ENCODE measurements at places on chromosomes 13 and 19.

- no peak overlapping the region for H3K27ac ChIP-seq
- DNase-seq, result no peak
- H3K36me3 ChIP-seq, result no peaks in the 10 kb centered on the region
- H3K4me1 ChIP-seq, result no peaks in the 10 kb centered on the region
- no peaks in the 10 kb centered on the region for H3K27me3 ChIP-seq
Measured at GRCh38 chr13:37534181-37534580, 64.4 kb downstream of the POSTN start.

- no peak overlapping the region for H3K27ac ChIP-seq
- H3K27me3 ChIP-seq, result peaks cover 95% of the 10 kb centered on the region
- H3K4me1 ChIP-seq, result peaks cover 9% of the 10 kb centered on the region
- no peak for DNase-seq
- H3K36me3 ChIP-seq, result no peaks in the 10 kb centered on the region
Measured at GRCh38 chr13:78607409-78608251, 4.3 kb upstream of the POU4F1 start.

DNA sequence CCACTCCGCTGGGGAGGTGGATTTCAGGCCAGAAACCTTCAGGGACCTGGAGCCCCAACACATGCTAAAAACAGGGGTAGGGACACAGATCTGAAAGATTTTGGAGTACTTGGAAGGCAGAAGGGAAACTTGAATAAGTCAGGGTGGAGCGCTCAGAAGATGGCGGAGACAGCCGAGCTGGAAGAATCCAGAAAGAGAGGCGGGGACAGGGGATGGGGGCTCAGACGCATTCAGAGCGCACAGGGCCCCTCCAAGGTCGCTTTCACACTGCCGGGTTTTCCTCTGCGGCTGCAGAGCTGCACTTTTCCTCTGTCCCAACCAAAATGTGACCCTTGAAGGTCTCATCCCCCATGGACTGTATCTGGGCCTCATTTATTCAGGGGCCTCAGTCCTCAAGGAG, 56.9 kb downstream of the ERICH4 start:
- no peak overlapping the region for H3K4me3 ChIP-seq
- no peaks in the 10 kb centered on the region for H3K4me1 ChIP-seq
- DNase-seq, result no peak
- H3K27ac ChIP-seq, result no peak overlapping the region
- no peaks in the 10 kb centered on the region for H3K36me3 ChIP-seq

DNA sequence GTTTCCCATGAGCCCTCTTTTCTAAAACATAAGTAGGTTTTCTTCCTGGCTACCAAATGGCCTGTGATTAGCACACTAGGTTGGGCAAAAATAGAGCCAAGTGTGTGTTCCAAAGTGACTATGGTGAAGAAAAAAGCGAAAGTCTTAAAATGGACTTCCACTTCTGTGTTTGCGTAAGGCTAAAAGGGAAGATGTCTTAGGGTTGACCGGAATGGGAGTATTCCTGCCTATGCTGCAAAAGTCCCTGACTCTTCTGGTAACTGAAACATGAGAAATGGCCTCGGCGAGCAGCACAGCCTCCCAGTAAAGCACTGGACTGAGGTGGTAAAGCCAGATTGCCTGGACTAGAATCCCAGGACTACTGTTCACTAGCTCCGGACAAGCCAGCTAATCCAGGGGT, 2.4 kb upstream of the FPR1 start:
- no peak overlapping the region for H3K4me3 ChIP-seq
- peaks cover 12% of the 10 kb centered on the region for H3K27me3 ChIP-seq
- no peak for DNase-seq

DNA sequence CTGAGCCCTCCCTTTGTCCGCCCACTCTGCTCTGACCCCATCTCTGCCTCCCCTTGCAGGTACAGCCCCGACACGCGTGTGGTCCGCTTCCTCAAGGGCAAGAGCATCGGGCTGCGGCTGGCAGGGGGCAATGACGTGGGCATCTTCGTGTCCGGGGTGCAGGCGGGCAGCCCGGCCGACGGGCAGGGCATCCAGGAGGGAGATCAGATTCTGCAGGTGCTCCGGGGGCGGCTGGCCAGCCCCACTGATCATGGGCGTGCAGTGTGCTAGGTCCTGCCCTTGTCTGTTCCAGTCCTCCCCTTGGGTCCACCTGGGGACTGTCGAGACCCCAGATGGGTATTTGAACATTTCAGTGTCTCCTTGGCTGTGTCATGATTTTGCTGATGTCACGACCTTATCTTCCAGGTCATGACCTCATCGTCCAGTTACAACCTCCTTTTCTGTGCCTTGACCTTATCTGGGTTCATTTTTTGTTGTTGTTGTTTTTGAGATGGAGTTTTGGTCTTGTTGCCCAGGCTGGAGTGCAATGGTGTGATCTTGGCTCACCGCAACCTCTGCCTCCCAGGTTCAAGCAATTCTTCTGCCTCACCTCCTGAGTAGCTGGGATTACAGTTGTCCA, 25.3 kb downstream of the APBA3 start:
- H3K4me1 ChIP-seq, result no peaks in the 10 kb centered on the region
- no peak for DNase-seq
- no peaks in the 10 kb centered on the region for H3K27me3 ChIP-seq
- peaks cover 9% of the 10 kb centered on the region for H3K36me3 ChIP-seq
- no peak overlapping the region for H3K4me3 ChIP-seq
